Ammon's horn (tissue), 1 donor: ENCODE measurements at places on chromosomes 3 and 15.
A peak's percentile ranks its signal among the peaks of the same experiment; 100 is the strongest.

DNA sequence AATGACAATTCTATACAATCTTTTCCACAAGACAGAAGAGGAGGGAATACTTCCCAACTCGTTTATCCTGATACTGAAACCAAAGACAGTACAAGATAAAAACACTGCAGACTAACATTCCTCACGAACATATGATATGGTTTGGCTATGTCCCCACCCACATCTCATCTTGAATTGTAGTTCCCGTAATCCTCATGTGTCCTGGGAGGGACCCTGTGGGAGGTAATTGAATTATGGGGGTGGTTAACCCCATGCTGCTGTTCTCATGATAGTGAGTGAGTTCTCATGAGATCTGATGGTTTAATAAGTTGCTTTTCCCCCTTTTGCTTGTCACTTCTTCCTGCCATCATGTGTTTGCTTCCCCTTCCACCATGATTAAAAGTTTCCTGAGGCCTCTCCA lies 83.9 kb upstream of the PROK2 start:
- DNase-seq, result no peak

GRCh38 chr3:127427156-127427555 lies 139.3 kb upstream of the PRR20G start:
- no peak for DNase-seq

- DNase-seq, result peak; percentile 23
Observed at GRCh38 chr15:22949074-22949547, 31.1 kb downstream of the CYFIP1 start.

DNA sequence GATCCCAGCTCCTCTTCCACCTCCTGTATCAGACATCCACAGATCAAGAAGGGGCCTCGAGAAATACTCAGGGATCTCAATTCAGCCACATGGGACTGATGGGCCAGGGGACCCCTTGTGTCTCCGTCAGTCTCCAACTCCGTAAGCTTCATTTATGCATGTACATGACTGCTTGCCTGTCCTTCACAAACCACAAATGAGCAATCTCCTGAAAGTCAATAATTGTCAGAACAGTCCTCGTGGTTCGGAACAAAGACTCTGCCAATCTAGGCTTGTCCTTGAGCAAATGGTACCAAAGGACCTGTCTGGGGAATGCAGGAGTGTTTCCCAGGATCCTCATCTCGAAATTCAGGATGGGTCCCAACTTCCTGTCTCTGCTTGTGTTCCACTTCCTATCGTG lies 20.8 kb downstream of the SLC12A8 start:
- DNase-seq, result no peak

DNA sequence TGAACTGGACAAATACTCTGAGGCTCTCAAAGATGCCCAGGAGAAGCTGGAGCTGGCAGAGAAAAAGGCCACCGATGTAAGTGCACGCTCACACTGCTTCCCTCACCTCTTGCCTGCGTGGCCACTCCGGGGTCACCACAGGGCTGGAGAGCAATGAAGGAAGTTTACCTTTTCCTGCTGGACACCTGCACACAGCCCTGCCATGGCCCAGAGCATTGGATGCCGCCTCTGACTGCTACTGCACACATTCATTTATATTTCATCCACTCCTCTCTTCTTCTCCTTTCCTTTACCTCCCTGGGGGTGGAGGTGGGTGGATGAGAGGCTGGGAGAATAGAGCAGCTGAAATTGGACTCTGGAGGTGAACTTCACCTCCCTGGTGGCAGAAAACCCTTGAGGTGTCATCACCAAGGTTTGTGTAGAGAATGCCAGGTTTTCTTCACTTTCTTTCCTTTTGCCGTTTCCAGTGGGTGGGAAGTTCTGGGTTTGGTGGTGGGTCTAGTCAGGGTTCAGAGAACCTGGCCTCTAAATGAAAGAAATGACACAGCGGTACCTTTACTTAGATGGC lies 1.6 kb downstream of the TPM1 start:
- no peak for DNase-seq

GRCh38 chr3:46662771-46663551 lies 30.5 kb downstream of the ALS2CL start:
- DNase-seq, result peak; percentile 79

DNA sequence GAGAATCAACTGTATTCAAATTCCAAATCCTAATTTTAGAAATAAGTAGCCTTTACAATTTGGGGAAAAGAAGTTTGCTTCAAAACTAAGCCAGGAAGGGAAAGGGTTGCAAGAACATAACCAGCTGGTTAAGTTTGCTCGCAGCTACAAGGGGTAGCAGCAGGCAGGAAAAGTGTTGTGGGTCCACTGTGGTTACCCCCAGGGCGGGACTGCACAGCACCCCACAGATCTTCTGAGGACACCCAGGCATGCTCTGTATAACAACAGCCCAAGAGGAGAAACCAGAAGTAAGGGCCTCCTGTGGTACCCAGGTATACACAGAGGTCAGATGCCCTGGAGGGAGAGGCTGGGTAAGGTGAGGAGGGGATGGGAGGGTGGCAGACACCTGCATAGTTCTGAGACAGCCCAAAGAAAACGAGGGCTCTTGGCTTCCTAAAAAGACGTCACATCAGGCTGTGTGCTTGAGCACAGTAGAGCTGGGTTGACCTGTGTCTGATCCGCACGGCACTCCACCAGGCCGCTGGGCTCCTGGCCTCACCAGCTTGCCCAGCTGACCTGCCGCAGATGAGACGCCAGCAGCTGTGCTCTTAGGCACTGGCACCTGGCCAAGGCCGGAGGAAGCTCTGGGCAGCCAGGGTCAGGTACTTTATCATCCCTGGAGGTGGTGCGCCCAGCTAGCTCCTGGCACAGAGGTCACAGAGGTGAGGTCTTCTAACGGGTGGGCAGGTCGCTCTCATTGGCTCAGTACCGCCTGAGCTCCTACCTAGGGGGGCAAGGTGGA lies 81.8 kb upstream of the SNRPA1 start:
- no peak for DNase-seq

DNA sequence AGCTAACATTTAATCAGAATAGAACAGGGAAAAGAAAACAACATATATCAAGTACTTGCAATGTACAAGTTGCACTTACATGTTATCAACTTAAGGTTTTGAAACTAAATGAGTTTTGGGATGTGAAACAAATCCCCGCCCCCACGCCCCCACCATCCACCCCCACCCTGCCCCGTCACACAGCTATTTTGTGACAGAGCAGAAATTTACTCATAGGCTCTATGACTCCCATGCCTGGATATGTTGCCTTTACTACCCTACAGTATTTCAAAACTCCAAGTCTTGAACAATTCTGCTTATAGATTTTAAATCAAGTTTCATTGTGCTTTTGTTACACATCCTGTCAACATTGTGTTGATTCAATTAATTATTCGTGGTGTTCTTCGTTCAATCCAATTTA lies 18.1 kb upstream of the IL1RAP start:
- DNase-seq, result no peak

GRCh38 chr3:32256206-32256605 lies 17.7 kb downstream of the CMTM8 start:
- no peak for DNase-seq

DNA sequence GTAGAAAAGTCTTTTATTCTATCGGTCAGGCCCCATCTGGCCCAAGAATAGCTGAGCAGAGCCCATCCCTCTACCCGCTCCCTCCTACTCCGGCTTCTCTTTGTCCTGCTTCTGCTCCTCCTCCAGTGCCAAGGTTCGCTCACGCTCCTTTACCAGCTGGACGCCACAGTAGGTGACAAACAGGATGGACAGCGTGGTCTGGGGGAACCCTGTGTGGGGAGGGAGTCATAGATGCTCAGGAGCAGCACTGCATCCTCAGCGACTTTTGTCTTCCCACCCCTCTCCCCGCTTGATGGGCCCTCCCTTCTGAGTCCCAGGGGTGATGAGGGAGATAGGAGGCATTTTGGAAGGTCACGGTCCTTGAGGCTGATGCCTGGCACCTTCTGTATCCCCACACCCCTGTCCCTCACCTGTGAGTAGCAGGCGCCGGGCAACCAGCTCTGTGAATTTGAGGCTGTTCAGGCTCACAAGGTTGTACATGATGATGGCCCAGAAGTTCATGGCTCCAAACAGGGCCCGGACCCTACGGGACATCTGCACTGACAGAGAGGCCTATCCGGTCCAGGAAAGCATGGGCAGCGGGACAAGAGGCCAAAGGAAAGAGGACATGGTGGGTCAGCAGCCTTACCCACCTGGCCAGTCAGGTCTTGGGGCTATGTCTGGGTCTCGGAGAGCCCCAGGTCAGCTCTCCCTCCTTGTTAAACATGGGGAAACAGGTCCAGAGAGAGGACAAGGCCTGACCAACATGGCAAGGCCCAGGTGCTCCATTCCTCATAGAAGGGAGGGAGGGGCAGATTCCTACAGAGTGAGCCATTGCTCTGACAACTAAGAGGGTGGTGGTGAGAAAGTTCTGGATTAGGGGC lies 7.6 kb downstream of the KLHL40 start:
- DNase-seq, result no peak

GRCh38 chr3:111956449-111956848 lies 22.4 kb upstream of the ABHD10 start:
- no peak for DNase-seq

DNA sequence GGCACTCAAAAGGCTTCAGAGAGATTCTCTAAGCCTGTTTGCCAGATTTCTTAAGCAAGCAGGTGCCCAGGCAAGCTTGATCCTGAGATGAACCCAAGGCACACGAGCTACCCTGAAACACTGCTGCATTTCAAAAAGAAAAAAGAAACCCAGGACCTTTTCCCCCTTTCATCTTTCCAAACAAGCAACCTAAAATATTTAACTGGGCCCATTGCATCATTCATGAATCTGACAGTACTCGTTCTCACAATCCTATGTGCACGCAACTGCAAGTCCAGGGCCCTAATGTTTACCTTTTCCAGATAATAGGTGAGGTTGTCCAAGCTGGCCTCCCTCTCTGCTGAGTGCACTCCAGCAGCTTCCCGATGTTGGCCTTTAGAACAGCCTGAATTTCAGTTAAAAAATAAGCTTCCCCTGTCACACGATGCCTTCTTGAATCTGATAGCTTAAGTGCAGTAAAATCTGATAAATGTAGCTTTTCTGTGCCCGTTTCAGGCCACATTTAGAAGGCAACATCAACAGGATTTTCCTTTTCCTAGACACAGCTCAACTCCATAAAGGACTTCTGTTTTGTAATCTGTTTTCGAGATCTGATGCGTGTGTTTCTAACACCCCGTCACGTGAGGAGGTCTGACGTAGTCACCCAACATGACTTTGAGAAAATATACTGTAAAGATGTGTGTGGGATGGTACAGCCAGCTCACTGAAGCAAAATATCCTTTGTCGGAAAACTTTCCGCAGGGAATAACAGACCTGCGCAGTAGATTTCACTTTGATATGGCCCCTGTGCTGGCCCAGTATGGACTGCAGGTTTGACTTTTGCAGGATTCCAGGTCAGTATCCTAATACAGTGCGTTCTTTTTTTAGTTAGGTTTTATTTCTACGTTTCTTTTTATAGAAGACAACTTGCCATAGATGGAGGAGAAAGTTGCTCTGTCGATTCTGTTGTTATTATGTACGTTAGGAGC lies 55.1 kb upstream of the RASA2 start:
- peak; percentile 77 for DNase-seq

- no peak for DNase-seq
Observed at GRCh38 chr15:60593170-60593478, 114.2 kb upstream of the ICE2 start.

- DNase-seq, result no peak
Observed at GRCh38 chr3:195297446-195297845, 26.5 kb upstream of the XXYLT1 start.

GRCh38 chr3:146172586-146172985 lies 11.6 kb upstream of the PLOD2 start:
- DNase-seq, result no peak

DNA sequence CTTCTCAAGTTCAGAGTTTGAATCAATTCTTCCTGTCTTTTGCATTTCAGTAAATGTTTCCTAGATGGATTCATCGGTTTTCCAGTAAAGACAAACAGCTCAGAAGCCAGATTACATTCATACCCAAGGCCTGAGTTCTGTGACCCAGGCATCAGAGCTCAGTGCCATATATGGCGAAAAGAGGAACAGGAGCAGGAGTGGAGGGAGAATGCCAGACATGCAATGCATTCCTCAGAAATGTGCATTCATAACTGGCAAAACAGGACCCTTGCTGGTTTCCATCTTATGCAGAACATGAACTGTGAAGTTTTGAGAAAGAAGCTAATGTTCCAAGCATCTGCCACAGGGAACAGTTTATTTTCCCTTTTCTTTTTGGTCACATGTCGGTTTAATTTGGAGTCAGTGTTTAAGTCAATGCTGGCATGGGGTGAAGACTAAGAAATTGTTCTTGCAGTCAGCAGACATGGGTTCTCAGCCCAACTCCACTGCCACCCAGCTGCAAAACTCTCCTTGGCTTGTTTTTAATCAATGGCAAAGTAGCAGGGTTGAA lies 116.5 kb downstream of the LPP start:
- DNase-seq, result peak; percentile 47

DNA sequence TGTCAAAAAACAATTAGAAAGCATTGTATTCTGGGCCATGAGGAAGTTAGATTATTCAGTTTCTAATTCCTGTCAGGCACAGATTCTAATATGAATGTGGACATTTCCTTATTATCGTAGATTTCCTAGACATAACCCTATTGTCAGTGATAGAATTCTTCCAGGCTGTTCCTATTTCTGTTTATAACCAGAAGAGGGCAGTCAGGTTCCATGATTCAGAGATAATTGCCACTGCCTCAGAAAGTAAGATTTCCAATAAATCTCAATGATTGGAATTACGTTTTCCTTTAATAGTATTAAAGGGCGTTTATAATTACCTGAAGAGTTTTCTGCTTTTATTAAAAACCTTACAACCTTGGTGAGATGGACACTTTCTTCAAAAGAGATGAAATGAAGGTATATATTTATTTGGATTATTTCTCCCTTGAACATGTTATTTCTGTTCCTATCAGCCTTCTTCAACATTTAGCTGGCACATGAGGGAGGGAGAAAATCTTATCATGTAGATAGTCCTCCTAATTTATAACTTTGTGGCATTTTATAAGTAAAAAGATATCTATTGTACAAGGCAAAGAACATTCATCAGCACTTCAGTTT lies 439.2 kb downstream of the MCTP2 start:
- DNase-seq, result peak; percentile 65

- peak; percentile 51 for DNase-seq
Observed at GRCh38 chr3:129526121-129526900, 2.1 kb upstream of the RHO start.

GRCh38 chr3:168422843-168423242 lies 327.1 kb upstream of the GOLIM4 start:
- no peak for DNase-seq

DNA sequence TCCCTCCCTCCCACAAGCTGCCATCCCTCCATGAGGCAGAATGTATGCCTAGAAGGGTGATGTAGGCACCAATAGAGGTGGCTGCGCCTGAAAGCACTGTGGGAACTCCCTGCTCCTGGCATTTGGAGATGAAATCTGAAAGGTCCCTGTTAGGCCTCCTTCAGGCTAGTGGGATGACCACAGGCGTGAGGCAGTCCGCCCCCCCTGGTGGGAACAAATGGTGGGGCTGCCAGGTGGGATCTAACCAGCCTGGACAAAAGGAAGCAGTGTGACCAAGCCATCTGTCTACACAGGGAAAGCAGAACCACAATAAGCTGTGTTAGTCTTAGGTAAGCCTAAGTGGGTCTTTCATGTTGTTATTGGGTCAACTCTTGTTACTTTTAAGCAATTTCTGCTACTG lies 25.3 kb downstream of the IL5RA start:
- no peak for DNase-seq
